ENCODE measurements at places on chromosomes 13 and 19. TPM values are rescaled to one million over a fixed set of nuclear protein-coding genes. Genes with fewer than 3 reads are reported as not detected.

The TNNI3 gene
- not detected for total RNA-seq

The HIPK4 gene
- total RNA-seq, result not detected

The CERS1 gene
- 0.34 TPM for total RNA-seq

The ZNF677 gene
- 15.5 TPM for total RNA-seq

The ZNF625 gene
- 6.8 TPM for total RNA-seq

The CNN1 gene
- 2.5 TPM for total RNA-seq

The DACT3 gene
- 10.4 TPM for total RNA-seq

The LGI4 gene
- 1.2 TPM for total RNA-seq

The RNF225 gene
- not detected for total RNA-seq

The KLK3 gene
- total RNA-seq, result not detected

The ZNF99 gene
- 0.29 TPM for total RNA-seq

The FLT3LG gene
- 16.0 TPM for total RNA-seq

GRCh38 chr19:38245826-38246498 lies 10.2 kb downstream of the PPP1R14A start:
- DNase-seq, result no peak

GRCh38 chr13:41995946-41996345 lies 35.0 kb upstream of the VWA8 start:
- no peak for DNase-seq

DNA sequence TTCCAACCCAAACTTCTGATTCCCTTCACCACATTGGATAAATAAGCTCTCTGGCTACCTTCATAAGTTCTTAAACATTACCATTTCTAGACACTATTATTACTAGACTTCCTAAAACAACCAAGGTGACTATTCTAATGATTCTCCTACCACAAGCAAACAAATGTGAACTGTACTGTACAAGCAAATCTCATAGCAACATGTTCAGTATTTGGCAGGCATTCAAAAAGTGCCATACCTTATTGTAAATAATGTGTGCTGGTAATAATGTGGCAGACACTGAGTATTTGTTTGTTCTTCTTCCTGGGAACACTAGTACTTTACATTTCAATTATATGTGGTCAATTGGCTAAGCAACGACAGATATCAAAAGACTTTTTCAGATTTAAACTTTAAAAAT lies 986.0 kb upstream of the SPRY2 start:
- no peak for DNase-seq

GRCh38 chr13:36341718-36342117 lies 4.5 kb downstream of the SPART start:
- DNase-seq, result no peak

- DNase-seq, result no peak
Measured at GRCh38 chr13:40283666-40284065, 382.8 kb downstream of the FOXO1 start.

DNA sequence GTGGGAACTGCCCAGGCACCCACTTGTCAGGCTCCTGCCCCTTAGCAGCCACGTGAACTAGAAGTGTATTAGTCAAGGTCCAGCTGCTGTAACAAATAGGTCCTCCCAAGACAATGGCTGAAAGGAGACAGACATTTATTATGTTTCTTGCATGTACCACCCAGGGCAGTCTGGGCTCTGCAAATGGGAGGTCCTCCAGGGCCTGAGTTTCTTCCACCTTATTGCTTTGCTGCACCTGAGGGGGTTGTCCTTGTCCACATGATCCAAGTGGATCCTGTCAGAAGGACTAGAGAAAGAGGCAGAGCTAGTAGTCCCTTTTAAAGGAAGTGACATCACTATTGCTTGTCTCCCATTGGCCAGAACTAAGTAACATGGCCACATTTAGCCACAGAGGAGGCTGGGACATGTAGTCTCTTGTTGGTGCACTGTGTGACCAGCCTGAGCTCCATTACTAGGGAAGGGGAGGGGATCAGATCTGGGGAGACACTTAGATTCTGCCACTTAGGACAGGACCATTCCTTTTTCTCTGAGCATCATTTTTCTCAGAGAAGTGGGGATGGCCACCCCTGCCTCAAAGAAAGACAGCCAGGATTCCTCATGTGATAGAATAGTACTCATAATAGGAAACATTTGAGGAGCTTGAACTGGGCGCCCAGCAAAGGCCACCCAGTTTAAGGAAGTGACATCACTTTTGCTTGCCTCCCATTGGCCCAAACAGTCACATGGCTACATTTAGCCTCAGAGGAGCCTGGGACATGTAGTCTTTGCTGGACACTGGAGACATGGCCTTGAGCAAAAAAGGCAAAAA lies 15.1 kb downstream of the CC2D1A start:
- no peak for DNase-seq

DNA sequence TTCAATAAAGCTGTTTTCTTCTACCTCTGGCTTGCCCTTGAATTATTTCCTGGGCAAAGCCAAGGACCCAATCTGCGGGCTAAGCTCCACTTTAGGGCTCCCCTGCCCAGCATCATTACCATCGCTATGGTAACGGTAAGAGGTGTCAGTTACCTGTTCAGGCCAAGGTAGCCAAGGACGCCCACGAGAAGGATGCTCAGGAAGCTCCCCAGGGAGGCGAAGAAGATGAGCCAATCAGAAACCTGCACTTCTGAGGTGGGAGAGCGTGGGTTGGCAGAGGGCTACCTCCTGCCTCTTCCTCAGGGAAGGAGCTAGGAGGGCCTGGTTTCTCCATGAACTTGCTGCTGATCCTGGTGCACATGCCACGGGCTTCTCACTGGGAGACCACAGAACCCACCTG lies 24.7 kb downstream of the IL12RB1 start:
- DNase-seq, result no peak

- no peak for DNase-seq
Measured at GRCh38 chr13:100305398-100305797, 216.5 kb downstream of the PCCA start.

GRCh38 chr19:46406976-46407375 lies 6.4 kb downstream of the CCDC8 start:
- DNase-seq, result peak; percentile 18

GRCh38 chr19:3033595-3034405 lies 4.7 kb upstream of the TLE2 start:
- no peak for DNase-seq

DNA sequence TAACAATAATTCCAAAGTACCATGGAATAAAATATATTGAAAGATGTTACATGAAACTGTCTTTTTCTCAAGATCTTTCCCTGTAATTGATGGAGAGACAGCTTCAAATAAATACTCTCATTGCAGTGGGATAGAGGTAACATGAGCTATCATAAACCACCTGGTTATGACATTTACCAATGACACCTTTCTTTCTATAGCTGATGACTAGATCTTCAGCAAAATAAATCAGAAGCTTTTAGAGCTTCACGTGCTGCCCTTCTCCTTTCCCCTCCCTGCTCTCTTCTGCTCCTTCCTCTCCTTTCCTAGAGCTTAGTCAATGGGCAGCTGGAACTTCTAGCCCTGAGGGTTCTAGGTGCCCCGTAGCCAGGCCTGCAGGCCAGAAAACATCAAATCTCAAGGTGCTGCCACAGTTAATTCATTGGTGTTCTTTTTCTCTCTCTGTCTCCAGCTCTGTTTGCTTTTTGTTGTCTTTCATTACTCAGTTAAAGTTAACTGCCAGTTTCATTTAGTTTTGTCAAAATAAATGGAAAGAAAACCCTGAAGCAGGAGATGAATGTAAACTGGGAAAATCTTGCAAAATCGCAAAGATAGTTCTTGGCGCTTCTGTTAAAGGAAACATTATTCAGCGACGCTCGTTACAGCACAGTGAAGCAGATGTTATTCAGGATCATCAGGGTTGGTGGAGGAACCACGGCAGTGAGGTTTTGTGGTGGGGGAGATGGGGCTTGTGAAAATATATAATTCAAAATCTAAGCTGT lies 8.3 kb upstream of the METTL21C start:
- no peak for DNase-seq

- no peak for DNase-seq
Measured at GRCh38 chr13:71210861-71211260, 656.1 kb downstream of the DACH1 start.

DNA sequence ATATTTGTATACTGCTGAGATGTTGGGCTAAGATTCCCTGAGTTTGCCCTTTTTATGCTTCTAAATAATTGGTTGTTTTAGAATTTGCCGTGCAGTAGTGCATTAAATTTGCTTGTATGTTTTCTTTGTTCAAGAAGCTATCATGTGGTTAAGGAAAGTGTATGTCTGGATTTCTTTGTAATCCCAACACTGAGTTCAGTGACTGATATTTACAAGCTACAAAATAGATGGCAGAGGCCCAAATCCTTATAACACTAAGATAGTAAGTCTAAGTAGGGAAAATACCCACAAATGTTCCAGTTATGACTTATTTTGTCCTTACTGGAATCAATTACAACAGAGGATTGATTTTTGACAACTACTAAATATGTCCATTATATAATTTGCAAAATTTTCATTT lies 435.0 kb upstream of the KLF12 start:
- no peak for DNase-seq

GRCh38 chr19:13839130-13839937 lies 37.6 kb upstream of the NANOS3 start:
- peak; percentile 98 for DNase-seq

GRCh38 chr19:49020342-49020741 lies 3.5 kb upstream of the LHB start:
- no peak for DNase-seq

GRCh38 chr19:19619181-19619848 lies 828 bp upstream of the PBX4 start:
- no peak for DNase-seq

GRCh38 chr13:49869519-49869918 lies 66.6 kb downstream of the SPRYD7 start:
- no peak for DNase-seq

Data from spleen (tissue), 13 donors.